Renal pelvis (tissue), 12 donors: ENCODE measurements at places on chromosomes 6 and 20.
A peak's percentile ranks its signal among the peaks of the same experiment; 100 is the strongest.

DNA sequence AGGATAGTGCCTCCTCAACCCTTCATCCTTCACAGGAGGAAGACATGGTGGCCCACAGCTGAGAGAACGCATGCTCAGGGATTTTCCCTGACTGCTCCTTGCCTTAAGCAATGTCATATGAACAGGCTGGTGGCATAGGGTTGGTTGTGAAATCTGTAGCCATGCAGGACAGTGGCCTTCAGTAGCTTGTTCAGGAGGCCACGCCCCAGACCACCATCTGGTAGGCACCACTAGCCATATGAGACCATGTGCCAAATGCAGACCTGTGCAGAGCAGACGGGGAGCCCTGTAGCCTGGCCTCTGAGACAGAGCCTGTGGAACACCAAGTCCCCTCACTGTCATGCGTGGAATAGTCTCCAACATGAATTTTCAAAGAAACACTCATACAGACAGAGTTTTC is 76.5 kb downstream of the ADTRP start:
- no peak for DNase-seq

DNA sequence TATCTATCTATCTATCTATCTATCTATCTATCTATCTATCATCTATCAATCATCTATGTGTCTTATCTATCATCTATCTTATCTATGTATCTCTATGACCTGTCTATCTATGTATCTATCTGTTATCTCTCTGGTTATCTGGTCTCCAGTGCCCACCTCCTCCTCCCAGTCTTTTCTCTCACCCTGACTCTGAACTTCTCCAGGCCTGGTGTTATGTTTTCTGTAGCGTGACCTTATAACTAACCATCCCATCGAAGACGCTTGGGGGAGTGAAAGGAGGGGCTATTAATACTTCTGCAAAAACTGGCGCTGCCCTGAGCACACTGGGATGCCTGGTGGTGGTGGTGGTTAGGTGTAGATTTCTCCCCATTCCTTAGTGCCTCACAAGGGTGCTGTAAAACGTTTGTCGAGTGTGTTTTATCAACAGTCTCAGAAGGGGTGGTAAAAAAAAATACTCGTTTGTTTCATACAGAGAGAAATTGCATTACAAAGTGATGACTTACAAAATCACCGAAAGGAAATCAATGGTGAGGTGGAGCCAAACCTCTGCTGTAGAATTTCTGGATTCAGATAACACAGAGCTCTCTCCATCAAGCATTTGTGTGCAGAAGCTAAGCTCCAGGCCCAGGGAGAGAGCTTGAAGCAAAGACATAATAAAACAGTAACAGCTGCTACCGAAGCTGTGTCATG is 156.2 kb downstream of the BCAS1 start:
- DNase-seq: no peak

DNA sequence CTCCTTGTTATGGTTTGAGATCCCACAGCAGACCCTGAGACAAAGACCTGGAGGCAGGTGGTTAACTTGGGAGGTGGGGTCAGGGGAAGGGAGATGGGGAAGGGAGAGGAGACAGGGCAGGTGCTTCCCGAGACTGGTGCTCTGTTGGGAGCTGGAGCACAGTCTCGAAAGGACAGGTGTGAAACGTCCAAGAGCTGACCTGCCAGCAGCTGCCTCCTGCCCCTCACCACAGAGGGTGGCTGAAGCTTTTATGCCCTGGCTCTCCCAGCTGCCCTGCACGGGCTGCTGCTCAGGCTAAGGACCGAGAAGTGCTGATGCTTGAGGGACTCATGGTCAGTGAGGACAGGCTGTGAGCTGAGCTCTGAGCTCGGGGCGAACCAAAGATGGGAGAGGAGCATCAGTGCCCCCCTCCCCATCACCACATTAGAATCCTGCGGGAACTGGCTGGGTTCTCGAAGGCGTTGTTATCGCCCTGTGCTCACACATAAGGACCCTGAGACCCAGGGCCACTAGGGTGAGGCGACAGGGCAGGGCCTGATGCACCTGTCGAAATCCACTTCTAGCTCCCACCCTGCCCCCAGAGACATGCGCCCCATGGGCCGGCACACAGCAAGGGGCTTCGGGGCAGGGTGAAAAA is 25.3 kb upstream of the CD93 start:
- DNase-seq: no peak

DNA sequence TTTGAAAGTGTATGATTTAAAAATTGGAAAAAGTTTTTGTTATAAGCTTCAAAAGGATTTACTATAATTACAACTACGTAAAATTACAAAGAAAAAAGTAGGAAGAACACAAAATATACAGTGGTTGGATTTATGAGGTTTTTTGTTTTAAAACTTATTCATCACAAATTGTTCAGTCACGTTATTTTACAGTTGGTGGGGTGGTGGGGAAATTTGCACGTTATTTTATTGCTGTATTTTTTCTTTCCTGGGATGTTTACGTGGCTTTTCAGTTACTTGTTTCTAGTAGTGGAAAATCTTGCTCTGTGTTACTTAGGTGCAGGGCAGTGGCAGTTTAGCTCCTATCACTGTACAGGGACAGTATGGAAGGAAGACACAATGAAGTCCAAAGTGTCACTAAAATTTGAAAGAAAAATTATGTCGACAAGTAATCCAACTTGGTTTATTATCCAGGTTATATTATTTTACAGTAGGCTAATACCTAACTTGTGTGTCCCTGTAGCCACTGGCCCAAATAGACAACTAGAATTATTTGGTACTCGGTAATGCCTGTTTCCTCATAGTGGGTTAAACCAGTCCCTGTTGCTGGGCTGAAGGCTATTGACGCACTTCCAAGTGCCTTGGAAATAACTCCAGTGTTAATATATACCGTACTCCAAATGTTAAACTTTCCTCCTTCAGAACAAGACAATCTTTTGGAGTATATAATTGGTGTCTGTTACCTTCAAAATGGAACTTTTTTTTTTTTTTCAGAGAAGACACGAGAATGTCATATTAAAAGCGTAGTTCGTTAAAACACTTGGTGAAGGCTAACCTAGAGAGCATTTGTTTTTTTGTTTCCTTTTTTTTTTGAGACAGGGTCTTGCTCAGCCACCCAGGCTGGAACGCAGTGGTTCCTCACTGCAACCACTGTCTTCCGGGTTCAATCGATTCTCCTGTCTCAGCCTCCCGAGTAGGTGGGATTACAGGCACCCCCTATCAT is 4.6 kb downstream of the JARID2 start:
- DNase-seq: no peak

DNA sequence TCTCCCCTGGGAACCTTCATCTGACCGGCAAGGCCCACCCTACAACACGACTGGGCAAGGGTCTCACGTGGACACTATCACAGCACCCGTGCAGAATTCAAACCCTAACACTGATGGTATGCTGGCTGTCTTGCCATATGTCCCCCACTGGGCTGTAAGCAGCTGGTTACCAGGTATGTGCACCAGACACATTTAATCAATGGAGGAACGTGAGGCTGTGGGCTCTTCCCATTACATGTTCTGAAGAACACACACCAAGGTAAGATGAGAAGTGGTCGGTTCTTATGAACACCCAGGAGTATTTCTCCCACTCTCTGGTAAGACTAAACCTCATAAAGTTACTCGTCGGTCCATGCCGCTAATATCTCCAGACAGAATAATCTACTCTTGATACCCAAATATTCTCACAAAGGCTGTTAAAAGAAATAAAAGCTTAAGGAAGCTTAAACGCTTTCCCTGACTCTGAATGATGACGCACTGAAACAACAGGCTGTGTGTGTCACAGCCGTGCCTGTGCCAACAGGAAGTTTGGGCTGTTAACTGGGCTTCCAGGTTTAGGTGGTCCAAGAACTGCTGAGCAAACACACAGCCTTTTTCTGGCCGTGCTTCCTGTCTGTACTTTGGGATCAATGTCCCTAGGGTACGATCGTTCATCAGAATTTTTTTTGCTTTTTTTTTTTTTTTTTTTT is 75.3 kb downstream of the SLC23A2 start:
- DNase-seq: no peak

DNA sequence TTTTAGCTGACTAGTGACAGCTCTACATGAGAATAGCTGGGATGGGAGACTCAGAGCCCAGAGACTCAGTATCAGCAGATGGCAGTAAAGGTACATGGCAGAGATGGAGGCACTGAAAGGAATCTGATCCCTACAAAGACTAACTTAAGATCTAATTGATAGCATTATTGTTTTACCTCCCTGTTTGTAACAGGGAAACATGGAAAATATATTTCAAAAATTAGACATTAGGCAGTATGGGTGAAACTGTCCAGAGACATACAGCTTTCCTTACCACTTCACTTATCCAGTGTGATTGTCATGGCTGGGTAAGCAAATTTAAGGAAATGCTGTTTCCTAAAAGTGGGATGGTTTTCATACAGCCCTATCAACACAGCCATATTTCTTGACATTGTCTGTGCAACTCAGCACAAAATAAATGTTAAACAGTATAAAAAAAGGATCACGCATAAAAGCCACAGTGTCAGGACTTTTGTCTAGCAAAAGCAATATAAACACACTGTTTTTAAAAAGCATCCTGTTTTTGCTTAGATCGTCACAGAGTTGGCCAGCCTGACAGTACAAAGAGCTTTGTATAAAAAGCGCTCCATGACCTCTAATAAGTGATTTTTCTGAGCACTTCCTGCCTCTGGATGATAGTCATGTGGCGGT is 376.9 kb downstream of the PHF3 start:
- DNase-seq: peak; percentile 52

DNA sequence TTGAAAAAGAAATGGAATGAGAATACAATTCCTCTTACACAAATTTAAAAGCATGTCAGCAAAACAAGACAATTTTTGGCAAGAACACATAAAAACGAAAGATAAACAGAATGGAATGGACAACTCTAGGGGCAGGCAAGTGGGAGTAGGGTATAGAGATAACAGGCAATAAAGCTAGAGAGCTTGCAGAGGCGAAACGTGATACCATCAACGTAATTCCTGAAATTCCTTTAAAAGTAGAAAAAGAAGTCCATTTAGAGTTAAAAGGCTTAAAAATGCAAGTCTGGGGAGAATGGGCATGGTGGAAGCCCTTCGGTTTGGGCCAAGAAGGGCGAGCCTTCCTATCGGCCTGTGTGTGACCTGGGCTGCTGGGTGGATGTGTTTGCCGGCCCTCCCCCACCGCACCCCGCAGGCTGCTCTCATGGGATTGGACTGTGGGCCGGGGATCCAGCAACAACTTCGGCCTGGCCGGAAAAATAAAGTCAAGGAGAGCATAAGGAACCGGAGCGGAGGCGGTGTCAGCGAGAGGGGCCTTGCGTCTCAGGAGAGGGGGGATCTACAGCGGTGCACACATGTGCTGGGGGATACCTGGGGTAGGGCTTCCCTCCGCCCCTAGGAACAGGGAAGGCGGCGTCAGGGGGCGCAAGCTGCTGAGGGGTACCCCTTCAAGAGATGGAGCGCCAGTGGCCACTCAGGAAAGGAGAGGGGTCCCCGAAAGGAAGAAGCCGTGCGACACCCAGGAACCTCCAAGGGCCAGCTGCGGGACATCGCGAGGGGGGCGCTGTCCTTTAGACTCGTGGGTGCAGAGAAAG is 4.1 kb downstream of the TMEM239 start:
- DNase-seq: peak; percentile 83

GRCh38 chr6:45507186-45507585 is 129.5 kb upstream of the SUPT3H start:
- no peak for DNase-seq

DNA sequence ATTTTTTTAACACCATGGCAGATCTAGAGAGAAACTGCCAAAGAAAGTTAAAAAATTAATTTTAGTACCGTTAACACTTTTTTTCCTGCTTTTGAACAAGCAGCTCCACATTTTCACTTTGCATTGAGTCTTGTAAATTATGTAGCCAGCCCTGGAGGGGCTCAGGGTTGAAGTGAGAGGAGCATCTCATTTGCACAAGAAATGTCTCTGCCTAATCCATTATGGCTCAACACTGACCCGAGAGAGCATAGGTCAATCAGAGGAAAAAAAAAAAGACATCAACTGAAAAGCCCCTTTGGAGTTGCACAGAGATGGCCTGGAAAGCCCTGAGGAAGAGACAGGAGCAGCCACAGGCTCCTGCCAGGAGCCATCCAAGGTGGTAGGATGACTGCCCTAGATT is 4.3 kb upstream of the SLPI start:
- no peak for DNase-seq

DNA sequence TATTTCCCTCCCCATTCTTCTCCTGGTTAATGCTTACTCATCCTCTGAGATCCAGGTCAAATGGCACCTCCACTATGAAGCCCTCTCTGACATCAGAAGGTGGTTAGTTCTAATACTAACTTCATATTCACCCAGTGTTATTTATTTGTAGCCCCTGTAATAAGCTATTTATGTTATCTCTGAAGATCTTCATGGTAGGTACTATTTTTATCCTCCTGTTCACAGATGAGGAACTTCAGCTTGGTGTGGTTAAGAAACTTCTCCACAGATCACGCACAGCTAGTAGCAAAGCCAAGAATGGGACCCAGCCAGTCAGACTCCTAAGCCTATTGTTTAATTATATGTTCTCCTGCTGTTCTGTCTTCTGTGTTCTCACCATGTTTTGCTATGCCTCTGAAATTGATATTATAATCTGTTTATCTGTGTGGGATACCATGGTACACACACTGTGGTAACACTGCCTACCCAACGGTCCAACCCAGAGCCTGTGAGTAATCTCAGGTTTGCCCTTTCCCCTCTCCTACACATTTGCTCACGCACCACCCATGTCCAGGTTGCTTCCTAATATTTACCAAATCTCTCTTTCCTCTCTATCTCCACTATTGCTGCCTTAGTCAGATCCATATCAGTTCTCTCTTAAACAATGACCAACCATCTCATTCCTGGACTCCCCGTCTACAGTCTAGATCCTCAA is 98.4 kb downstream of the IPCEF1 start:
- DNase-seq: no peak

DNA sequence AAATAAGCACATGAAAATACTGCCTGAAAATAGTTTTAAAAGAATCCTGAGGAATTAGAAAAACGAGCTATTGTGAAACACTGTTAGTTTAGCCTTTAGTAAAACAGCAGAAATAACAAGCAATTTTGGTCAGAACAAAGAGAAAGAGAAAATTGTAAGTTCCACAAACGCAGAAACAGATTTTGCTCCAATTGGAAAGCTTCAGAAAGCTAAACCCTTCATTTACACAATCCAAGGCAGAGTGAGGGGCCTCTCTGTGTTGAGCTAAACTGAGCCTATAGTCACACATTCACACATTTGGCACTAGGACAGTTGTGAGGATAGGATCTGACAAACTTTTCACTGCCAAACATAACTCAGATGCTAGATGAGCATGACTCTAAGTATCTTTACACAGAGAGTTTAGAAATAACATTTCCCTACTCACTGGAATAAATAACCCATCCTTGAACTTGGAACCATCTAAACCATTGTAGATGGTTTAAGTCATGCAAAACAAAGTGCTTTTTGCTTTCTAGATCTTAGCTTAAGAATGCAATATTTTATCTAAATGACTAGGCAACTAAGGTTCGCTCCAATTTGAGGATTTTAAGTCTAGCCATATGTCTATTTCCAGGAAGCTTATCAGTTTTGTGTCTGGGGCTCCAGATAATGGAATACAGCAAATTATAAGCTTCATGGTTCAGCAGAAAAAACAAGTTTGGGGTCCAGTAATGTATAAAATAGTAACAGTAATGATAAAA is 122.6 kb downstream of the SGK1 start:
- no peak for DNase-seq

GRCh38 chr6:14871221-14871620 is 374.6 kb upstream of the JARID2 start:
- no peak for DNase-seq
